ENCODE measurements at places on chromosomes 2 and 18.
A peak's percentile ranks its signal among the peaks of the same experiment; 100 is the strongest.

DNA sequence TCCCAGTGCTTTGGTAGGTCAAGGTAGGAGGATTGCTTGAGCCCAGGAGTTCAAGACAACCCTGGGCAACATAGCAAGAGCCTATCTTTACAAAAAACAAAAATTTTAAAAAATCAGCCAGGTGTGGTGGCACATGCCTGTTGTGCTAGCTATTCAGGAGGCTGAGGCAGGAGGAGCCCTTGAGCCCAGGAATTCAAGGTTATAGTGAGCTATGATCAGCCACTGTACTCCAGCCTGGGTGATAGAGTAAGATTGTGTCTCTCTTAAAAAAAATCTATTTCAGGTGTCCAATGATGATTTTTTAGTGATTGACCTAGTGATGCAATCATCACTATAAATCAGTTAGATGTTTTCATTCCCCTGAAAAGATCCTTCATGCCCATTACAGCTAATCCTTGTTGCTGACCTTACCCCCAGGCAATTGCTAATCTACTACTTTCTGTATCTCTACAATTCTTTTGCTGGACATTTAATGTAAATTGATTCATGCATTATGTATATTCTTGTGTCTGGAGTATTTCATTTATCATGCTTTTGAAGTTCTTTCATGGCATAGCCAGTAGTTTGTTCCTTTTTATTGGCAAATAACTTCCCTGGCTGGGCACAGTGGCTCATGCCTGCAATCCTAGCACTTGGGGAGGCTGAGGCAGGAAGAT lies 10.3 kb downstream of the MOCOS start:
- DNase-seq = no peak

DNA sequence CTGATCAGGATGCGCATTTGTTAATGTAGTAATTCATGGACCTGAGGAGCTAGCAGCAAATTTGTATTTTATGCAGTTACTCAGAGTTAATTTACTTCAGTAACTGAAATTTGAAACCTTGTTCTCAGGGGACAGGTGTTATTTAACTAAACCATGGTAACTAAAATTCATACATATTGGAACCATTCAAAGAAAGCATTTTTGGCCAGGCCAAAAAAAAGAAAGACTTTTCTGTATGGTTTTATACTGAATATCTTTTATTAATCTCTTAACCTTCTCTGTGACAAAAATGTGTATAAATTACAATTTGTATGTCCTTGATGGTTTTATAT lies 4.4 kb upstream of the KLHL23 start:
- DNase-seq = no peak

GRCh38 chr2:152585830-152586484 lies 131.3 kb downstream of the PRPF40A start:
- no peak for DNase-seq

GRCh38 chr2:15942711-15943345 lies 2.5 kb downstream of the MYCN start:
- no peak for DNase-seq

- peak; percentile 52 for DNase-seq
These were observed 44.9 kb downstream of the MALT1 start for GRCh38 chr18:58716060-58716756.

DNA sequence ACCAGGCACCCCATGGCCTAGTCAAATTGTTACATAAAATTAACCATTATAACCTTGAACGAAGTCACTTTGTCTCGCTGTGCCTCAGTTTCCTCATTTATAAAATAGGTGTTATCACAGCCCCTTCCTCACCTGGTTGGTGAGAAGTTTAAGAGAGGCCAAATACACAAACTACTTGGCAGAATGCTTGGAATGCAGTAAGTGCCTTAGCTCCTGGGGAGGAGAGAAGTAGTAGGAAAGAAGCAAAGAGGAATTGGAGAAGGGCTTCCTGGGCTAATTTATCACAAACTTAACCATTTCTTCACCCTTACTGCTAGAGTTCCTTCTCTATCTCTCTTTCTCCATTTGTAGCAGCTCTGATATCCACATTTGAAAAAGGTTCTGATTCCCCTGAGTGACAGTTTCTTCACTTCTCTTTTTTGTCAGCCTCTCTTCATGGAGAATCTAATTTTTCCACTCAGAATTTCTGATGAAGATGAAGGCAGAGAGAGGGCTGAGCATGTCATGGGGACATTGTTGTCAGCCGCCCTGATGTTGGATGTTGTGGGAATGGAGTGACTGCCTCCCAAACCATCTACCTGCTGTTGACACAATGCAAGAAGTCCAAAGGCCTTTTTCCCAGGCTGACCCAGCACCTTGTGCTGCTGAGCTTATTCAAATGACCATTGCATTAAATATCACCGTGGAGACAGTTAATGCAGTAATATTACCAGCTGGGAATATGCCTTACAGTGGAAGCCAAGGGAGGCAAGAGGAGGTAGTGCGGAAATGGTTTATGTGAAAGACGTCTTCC lies 60.4 kb downstream of the BOD1L2 start:
- DNase-seq = no peak

DNA sequence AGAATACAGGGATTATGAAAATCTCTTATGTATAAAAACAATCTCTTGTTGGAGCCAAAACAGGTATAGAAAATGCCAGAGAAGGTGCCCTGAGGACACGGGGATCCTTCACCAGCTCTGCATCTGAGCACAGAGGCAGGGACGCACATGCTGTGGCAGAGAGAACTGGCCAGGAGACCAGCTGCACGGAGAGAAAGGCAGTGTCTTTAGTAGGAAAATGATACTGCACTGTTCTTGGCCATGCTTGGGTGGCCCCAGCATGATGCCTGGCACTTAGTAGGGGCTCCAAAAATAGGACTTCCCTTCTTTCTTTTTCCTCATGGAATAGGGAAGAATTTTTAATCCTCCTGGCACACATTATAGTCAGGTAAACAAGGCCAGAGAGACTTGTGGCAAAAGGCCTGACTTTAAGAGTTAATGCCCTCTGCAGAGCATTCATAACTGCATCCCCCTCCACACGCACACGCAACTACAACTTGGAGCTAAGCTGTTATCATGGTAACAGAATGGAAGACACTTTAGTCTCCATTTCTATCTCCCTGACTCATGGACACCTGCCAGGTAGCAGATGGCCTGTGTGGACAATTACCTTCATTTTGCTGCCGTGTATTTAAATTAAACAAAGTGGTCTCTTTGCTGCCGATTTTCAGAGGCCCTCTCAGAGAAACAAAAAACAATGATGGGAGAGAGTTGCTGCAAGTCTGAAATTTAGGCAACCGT lies 59.7 kb upstream of the DNMT3A start:
- no peak for DNase-seq
